Omental fat pad (tissue), 4 donors: ENCODE measurements at places on chromosomes 11 and 22. TPM values are rescaled to one million over a fixed set of nuclear protein-coding genes. Genes with fewer than 3 reads are reported as not detected.

DNA sequence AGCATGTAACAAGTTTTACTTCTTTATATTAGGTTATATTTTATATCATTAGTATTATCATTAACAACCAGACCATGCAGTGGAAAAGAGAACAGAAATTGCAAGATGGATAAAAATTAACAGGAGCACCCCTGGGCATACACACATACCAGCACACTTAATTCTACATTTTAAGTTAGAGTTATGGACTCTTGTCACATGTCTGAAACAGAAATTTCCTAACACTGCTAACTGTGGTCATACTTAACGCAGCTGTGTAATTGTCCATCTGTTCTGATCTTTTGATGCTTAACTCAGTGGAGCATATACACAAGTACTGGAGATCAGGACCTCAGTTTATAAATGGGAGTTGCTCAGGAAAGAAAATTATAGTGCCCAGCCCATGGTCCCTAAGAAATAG is 358 bp downstream of the OR52H1 start:
- no peak for DNase-seq

- no peak for DNase-seq
These were observed 199.4 kb upstream of the MTMR2 start for GRCh38 chr11:96123301-96123700.

DNA sequence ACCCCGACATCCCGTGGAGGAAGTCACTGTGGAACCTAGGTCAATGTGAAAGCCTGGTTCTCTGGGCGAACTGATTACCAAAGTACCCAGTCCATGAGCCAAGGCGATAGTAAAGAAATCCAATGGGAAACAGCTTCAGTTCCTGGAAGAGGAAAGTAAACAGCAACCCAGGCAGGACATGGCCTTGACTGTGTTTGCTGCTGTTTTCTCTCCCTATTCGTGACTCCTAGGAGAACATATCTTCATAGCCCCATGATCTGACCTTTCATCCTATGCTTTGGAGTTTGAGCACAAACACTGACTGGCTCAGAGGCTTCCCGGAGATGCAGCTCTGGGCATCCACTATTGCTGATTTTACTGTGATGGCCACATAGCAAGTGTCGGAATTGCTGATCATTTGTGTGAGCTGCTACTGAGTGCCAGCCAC is 45.1 kb downstream of the LRFN4 start:
- DNase-seq, result no peak

DNA sequence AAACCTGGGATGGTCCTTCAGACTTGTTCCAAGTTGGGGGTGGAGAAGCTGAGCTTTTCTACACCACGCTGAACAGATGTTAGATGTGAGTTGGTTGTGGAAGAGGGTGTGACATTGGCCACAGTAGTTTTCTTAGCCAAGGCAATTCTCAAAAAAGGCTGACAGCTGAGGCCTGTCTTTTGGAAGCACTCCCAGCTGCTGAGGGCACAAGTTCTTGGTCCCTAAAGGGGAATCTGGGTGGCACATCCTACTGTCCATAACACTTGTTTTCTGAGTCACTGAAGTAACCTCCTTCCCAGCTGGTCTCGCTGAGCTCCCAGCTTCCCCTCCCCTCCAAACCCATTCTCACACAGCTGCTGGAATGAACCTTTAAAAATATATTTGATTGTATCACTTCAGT is 375.7 kb upstream of the KIRREL3 start:
- no peak for DNase-seq

- DNase-seq, result no peak
These were observed 509 bp upstream of the PRRG4 start for GRCh38 chr11:32829157-32829679.

GRCh38 chr22:40627612-40628011 is 8.9 kb downstream of the MRTFA start:
- DNase-seq, result no peak

DNA sequence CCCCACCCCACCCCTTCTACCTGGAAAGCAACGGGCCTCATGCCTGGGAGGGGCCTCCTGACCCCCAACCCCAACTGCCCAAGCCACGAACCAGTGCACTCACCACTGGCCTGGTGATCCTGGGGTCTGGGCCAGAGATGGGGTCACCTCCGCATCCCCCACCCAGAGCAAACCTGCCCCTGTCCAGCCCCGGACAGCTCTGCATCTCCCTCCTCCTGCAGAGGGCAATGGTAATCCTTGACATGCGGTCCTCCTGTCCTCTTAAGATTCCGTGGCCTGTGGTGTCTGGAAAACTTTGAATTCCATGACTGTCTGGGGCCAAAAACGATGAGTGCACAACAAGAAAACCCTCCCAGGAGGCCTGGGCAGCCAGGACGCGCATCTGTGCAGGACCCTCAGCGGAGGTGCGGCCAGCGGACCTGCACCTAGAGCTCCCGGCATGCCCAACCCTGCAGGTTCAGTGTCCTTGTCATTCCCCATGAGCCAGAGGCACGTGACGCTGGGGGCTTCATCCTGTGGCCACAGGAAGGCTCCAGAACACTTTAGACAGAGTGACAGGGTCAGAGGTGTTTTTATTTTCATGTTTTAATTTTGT is 16.1 kb upstream of the PPARA start:
- DNase-seq, result no peak

DNA sequence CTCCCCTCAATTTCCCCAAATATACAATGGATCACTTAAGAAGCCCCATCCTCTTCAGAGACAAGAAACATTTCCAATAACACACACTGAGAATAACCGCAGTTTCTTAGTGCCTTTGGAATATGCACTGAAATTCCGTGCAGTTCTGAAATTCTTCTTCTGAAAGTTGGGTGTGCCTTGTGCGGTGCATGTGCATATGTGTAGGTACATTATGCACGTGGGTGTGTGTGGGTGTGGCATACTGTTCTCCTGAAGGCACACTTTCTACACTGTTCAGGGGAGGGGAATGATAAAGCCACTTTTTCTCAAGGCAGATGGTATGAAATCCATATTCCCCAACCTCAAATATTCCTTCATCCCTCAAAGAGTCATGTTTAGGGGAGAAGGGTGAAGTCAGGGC is 1.7 kb downstream of the EXPH5 start:
- DNase-seq, result no peak

Gene OR52N5
- total RNA-seq, result not detected

- peak; percentile 26 for DNase-seq
These were observed 30.1 kb upstream of the OAF start for GRCh38 chr11:120180551-120181232.

DNA sequence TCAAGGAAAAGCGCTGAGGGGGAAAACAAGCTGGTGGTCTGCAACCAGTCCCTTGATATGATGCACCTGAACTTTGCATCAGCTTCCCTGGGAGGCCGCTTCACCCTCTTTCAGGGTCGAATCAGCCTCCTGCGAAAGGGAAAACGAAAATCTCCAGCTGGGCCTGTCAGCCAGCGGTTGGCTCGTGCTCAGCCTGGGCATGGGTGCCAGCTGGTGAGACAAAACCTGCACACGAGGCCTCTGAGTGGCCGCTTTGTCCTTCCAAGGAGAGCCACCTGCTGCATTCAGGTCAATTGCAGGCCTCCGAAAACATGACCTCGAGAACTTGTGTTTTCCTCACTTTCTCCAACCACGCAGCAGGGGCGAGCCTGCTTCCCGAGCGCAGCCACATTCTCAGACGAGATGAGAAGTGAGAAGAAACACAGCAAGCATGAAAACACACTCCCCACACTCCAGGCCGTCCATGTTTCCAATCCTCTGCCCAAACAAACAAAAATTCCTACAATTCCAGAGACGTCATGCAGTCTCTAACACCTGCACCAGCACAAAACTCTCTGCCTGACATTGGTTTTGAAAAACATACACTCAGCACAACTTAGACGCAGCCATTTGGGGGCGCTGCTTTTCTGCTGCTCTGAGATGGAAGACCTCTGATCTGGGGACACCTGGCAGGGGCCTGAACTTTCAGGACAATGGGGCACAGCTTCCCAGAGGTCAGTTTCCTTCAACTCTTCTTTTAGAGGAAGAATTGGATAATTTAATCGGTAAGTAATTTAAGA is 77.1 kb downstream of the DHCR7 start:
- no peak for DNase-seq

- no peak for DNase-seq
These were observed 63.2 kb downstream of the OTOG start for GRCh38 chr11:17610085-17610894.

DNA sequence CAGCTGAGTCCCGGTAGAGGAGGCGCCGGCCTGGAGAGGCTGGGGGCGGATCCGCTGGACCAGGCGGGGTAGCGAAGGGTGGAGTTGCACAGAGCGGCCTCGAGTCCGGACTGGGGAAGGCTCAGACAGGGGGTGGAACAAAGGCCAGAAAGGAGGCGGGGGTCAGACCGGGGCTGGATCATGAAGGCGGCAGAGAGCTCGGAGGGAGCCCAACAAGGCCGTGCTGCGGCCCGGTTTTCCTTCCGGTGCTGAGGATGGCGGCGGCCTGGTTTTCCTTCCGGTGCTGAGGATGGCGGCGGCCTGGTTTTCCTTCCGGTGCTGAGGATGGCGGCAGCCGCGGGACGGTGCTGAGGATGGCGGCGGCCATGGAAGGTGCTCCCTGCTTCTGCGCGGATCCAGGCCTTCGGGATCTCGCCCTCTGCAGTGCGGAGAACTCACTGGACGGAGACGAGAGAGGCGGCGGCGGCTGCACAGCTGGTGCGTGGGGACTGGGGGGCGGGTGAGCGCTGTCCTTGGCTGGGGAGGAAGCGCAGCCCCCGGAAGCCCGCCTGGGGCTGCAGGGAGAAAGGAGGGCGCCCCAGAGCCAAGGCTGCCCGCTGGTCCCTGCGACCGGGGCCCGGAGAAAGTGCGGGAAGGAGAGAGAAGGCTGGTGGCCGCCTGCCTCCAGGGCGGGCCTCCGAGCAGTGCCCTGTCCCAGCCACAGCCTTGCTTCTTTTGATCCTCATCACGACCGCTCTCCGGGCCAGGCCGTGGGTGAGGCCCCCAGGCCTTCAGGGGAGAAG is 350.4 kb upstream of the B3GAT1 start:
- DNase-seq, result no peak

GRCh38 chr11:94958121-94958696 is 15.1 kb downstream of the CWC15 start:
- no peak for DNase-seq

DNA sequence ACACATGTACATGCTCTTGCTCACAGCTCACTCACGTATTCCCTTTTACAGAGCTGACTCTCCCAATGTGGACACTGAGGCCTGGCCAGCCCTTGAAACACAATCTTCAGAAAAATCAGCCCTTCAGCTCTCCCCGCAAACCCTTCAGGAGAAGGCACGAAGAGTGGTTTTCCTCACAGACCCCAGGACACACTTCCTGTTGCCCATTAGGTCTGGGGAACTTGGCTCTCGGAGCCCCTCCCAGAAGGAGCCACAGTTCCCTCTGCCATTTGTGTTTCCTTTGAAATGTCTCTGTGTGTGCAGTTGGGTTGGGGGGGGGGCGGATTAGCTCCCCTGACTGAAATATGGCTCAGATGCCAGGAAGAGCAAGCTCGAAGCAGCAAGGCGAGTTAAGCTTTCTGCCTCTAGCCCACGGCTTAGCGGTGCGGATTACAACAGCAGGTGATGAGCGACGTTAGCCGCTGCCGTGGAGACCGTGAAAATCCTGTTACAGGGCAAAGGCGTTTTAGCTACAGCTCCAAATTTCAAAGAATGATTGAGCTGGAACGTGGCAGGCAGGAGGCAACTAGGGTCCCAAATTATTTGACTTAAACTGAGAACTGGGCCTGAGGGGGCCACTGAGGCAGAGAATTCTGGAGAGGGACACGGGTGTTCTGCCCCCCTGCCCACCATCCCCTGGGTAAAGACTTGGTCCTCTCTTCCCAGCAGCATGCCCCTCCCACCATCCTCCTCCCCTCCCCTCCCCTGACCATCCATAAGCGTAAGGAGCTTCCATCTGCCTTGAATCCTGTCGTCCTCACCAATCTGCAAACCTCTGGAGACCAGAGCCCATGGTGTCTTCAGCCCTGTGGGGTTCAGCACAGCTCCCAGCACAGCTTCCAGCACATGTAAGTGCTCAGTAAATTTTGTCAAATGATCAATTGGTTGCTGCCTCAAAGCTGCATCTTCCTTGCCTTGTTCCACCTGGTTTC is 598.6 kb downstream of the BUD13 start:
- no peak for DNase-seq

GRCh38 chr11:78074756-78075155 is 4.9 kb downstream of the NDUFC2 start:
- no peak for DNase-seq

Gene CATSPERZ
- not detected for total RNA-seq

GRCh38 chr11:130806746-130807145 is 109.5 kb downstream of the SNX19 start:
- no peak for DNase-seq
